ENCODE measurements at places on chromosomes 4 and X. TPM values are rescaled to one million over a fixed set of nuclear protein-coding genes. Genes with fewer than 3 reads are reported as not detected.
A peak's percentile ranks its signal among the peaks of the same experiment; 100 is the strongest.

Gene TMEM175
- 13.7 TPM for total RNA-seq

Gene MAP7D3
- 3.4 TPM for total RNA-seq

Gene SYNPO2
- not detected for total RNA-seq

Gene BRS3
- not detected for total RNA-seq

Gene EIF2S3
- total RNA-seq = 95.2 TPM

Gene SLC10A4
- not detected for total RNA-seq

Gene BEX5
- not detected for total RNA-seq

Gene GNRHR
- total RNA-seq = not detected

Gene TEC
- total RNA-seq = 3.2 TPM

Gene ZNF182
- 0.81 TPM for total RNA-seq

DNA sequence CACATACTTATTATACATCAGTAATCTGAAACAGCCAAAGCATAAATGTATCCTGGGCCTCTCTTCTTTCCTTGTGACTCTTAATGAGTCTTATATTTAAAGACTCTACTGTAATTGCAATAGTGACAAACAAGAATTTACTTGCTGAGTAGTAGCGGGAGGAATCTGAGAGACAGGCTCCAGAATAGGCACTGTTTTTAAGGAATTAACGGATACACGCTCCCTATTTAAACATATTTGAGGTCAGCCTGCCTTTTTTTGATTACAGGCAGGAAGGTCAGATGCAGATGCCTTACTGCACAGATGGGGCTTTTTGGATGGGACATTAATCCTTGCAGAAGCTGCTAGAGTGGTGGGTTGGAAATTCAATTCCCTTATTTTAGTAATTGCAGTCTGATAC is 196.3 kb upstream of the ANXA3 start:
- DNase-seq = no peak

GRCh38 chr4:6217716-6218381 is 17.5 kb upstream of the JAKMIP1 start:
- DNase-seq = no peak

- no peak for DNase-seq
Measured at GRCh38 chr4:8836664-8837171, 34.9 kb downstream of the HMX1 start.

- no peak for DNase-seq
Measured at GRCh38 chr4:169573889-169574288, 38.5 kb downstream of the NEK1 start.

DNA sequence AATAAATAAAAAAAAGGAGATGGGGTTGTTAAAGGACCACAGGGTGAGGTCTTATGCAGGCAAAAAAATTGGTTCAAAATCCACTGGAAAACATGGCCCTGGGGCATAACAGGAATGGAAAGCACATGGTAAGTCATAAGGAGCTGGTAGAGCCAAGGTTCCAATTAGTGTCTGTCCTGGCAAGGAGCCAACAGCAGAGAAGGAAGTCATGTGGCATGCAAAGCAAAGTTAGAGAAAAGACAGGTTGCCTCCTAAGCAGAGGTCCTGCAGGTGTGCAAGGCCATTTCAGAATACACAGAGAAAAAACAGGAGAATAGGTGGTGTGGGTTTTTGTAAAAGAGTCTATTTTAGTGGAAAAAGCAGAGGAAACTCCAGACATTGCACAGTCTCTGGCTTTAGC is 1881.7 kb downstream of the ARAP2 start:
- DNase-seq = no peak

DNA sequence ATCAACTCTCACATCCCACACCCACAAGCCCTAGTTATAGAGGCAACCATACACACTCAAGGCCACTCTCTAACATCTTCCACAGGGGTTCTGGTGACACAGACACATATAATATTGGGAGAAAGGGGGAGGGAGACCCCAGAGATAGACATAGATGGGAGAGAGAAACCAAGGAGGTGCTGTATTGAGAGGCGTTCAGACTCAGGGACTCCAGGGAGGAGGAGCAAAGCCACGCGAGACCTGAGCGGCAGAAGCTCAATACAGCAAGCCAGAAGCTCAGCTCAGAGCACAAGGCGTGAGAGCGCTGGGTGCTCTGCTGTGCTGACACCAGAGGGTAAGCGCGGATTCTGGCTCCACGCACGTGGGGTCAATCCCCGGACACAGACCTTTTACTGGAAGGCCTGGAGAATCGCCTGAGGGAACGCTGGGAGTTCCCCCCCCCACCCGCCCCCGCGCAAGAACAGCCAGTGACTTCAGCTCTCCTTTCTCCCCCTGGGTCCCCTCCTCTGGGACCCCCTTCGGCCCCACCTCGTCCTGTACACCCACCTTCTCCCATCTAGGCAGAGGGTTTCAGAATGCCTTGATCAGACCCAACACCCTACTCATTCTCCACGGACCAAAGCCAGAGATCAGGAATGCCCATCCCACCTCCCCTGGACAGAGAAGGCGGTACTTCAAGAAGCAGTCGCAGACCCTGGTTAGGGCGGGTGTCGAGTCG is 8.7 kb downstream of the MSX1 start:
- no peak for DNase-seq

DNA sequence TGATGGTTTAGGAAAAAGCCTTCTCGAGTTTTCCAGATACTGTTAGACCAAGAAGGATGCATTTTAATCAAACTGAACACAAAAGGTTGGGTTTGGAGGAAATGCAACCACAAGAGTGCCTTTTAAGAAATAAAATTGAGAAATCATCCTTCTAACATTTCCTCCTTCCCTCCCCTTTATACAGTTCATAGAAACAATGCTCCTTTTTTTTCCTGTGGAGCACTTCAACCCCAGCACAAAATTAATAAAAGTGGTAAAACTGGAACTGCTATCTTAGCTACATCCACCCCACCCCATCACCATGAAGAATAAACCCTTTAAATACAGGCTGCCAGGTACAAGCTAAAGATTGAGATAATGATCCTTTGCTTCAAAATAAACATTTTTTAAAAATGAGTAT is 211.1 kb downstream of the RELL1 start:
- DNase-seq = peak; percentile 58

- no peak for DNase-seq
Measured at GRCh38 chrX:116292183-116292582, 121.6 kb downstream of the AGTR2 start.

GRCh38 chr4:68572653-68573170 is 3.4 kb downstream of the UGT2B17 start:
- DNase-seq = no peak

DNA sequence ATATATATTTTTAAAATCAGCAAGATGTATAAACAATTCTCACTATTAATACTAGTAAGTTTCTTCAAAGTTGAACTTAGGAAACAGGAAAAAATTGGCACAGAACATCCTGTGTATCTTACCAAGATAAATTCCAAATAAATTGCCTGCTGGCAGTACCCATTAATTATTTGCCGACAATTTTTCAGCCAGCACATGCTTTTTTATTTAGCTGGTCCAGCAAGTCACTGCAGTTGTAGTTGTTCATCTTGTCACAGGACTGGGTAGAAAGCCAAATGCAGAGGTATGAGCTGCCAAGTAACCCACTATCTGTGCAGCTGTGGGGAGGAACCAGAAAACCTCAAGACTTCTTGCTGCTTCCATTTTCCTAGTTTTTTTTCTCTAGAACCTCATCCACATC is 113.4 kb downstream of the PACRGL start:
- DNase-seq = no peak

DNA sequence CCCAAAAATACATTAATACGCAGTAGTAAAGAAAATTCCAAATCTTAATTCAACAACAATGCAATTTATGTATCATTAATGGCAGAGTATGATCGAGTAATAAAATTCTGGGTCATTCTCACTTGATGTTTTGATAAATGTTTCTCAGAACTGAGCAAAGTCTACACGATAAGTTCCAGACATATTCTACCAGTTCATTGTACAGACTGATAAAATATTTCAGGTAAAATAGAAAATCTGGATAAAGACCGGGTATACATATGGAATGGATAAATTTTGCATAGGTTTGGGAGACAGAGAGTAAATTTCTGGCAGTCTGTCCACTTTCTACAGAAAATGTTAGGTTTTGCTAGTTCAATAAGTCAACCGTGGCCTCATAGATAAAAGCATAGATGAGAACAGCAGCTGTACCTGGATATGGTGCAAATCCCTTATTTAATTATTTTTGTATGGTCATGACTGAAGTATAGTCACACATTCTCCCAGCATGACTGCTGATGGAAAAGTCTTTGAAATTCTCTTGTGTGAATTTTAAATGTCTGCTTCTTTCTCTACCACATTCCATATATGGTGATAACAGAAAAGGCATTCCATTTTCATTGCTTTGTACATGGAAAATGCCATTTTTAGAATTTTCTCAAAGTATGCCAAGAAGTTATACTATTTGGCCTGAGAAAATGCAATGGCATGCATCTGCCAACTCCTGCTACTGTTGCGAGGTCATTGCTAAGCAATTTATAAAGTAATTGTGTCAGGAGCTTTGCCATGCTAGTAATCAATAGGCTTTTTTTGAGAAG is 301.9 kb upstream of the ARSJ start:
- no peak for DNase-seq

GRCh38 chrX:153783378-153784013 is 2.7 kb downstream of the SRPK3 start:
- DNase-seq = no peak

DNA sequence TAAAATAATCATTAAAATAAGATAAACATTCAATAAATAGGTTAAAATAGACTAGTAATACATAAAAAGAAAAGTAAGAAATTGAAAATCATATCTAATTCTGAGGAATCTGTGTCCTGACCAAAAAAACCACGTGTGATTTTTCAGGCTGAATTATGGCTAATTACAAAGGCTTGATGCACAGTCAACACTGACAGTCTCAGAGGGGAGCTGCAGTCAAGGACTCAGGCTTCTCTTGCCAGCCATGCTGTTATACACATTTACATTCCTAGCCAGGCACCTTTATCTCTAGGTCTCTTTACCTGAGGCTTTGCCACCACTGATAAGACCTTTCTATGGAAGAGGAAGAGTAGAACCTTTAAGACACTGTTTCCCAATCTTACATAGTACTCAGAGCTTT is 1737.7 kb upstream of the PCDH10 start:
- no peak for DNase-seq

DNA sequence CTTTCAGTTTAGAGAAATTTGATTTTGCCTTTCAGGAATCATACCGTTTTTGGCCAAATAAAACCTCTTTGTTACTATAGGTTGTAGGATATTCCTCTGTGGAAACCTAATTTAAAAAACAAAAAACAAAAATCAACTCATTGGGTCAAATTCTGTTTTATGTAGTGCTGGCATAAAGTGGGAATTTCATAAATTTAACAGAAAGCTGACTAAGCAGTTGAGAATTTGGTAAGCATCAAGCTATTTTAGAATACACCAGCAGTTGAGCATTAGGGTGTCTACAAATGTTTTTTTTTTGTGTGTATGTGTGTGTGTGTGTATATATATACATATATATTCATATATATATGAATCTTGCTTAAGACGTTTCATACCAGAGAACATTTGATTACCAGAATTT is 47.4 kb downstream of the C4orf33 start:
- DNase-seq = no peak

GRCh38 chr4:15805583-15806517 is 27.7 kb downstream of the CD38 start:
- DNase-seq = peak; percentile 83

DNA sequence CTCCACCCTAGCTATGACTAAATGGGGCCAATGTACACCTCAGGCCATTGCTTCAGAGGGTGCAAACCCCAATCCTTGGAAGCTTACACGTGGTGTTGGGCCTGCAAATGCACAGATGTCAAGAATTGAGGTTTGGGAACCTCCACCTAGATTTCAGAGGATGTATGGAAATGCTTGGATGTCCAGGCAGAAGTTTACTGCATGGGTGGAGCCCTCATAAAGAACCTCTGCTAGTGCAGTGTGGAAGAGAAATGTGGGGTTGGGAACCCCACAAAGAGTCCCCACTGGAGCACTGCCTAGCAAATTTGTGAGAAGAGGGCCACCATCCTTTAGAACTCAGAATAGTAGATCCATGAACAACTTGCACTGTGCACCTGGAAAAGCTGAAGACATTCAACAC is 284.1 kb downstream of the ANTXR2 start:
- DNase-seq = no peak

DNA sequence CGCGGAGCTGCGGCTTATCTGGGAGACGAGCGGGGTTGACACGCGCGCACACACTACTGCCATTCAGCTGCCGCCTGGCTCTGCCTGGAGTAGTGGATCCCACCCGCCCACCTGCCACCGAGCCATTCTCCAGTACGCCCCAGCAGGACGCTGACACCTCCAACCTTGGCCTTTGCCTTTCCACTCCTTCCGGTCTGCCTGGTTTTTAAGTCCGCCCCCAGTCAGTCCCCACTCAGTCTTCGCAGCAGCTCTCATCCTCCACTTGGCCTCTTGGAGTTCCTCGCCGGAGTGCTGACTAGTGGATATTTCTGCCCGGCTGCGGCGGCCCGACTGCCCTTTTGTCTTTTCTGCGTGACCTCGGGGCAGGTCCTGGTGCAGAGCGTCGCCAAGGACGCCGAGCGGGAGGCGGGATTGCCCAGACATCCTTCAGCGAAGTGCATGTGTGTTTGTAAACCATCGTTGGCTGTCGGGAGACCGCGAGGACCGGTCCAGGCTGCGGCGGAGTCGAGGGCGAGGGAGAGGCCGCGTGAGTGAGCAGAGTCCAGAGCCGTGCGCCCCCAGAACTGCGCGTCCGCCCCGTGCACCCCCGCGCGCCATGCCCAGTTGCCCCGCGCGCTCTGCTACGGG is 1.1 kb downstream of the SLIT2 start:
- DNase-seq = no peak

DNA sequence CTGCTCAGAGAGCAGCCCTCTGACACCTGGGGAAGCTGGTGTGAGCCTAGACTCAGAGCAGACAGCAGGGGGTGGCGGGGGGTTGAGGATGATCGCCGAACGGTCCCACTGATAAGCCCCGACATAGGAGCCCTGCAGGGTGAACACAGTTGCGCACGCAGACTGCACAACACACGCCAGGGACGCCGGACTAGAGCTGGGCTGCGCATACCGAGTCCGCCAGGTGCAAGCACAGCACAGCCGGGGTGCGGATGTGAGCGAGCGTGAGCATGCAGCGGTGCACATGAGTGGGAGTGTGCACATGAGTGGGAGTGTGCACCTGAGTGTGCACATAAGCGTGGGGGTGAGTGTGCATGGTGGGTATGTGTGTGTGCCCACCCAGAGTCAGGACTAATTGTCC is 36.7 kb downstream of the FAM53A start:
- DNase-seq = no peak

- no peak for DNase-seq
Measured at GRCh38 chrX:111505783-111506182, 5.7 kb upstream of the SERTM2 start.
